Diencephalon (tissue), 1 donor: ENCODE measurements at places on chromosomes 2 and 18. TPM values are rescaled to one million over a fixed set of nuclear protein-coding genes. Genes with fewer than 3 reads are reported as not detected.

ITGB6 gene
- total RNA-seq = 0.92 TPM

GALNT14 gene
- total RNA-seq = 20.5 TPM

POTEJ gene
- total RNA-seq = 0.46 TPM

PPIL3 gene
- 56.1 TPM for total RNA-seq

CFC1 gene
- total RNA-seq = 9.2 TPM

RGPD4 gene
- 0.23 TPM for total RNA-seq

ANKRD29 gene
- total RNA-seq = 11.3 TPM

LAMA3 gene
- 3.7 TPM for total RNA-seq

SMYD1 gene
- not detected for total RNA-seq

MFSD6 gene
- total RNA-seq = 51.9 TPM

SMCHD1 gene
- total RNA-seq = 144 TPM

LAMA1 gene
- total RNA-seq = 22.1 TPM
